ENCODE measurements at places on chromosomes 5 and 9.
A peak's percentile ranks its signal among the peaks of the same experiment; 100 is the strongest.

DNA sequence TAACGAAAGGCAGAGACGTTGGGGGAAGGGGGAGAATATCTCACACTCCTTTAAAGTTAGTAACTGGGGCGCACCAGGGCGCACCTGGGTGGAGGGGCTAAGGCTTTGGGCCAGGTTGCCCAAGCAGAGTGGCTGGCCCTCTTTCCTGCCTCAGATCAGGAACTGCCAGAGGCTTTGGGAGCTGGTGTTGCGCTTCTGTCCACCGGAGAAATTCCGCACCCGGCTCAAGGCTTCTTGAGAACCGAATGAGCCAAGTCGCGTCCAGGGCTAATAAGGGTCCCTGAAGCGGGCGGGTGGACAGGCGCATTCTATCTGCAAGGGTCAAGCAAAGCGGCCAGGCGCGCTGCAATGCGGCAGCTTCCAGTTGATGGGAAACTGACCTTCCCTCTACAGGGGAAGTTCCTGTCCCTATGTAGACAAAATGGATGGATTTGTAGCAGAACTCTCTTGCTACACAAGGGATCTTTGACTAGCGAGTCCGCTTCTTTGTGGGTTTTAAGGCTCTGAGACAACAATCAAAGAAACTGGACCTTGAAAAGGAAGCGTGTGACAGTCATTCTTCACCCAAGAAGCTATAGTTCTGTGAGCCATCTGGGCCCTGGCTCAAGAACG, 5.5 kb downstream of the PAX5 start:
- DNase-seq = no peak

DNA sequence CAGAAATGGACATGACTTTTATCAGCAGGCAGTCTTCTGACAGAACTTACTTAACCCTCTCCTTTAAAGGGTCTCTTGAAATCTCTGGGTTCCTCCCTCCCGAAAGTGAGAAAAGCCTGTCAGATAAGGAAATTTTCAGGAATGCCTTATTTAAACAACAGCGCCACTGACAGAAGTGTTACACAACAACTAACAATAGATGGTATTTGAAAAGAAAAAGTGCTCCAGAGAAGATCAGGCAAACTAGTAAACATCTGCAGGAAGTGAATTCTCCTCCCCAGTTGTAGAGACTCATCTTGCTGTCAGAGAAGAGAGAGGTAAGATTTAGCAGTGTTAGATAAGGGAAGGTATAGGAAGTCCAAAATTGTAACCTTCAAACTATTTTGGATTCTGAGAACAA, 107.2 kb upstream of the NFIL3 start:
- no peak for DNase-seq

DNA sequence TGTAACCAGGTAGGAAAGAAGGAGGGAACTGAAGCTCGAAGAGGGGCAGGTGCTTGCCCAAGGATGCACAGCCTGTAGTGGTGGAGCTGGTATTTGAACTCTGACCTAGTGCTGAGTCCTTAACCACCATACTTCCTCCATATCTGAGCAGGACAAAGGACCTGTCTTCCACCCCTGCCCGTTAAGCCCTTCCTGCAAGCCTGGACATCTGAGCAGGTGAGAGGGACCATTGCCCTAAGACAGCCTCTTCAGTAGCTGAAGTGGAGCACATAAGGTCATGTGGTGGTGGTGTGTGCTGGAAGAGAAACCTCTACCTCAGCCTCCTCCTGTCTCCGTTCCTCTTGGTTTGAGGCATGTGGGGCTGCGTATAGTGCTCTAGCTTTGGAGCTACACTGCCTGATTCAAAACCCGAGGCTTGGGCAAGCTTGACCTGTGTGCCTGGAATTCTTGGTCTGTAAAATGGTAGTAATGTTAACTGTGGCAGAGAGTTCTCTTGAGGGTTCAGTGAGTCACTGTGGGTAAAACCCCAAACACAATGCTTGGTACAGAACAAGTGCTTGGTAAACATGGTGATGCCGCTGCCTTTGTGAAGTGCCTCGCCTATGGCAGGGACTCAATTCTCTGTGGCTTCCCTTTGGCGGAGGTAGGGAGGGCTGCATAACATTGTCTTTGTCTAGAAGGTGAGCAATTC, 7.4 kb downstream of the GALNT10 start:
- peak; percentile 12 for DNase-seq

DNA sequence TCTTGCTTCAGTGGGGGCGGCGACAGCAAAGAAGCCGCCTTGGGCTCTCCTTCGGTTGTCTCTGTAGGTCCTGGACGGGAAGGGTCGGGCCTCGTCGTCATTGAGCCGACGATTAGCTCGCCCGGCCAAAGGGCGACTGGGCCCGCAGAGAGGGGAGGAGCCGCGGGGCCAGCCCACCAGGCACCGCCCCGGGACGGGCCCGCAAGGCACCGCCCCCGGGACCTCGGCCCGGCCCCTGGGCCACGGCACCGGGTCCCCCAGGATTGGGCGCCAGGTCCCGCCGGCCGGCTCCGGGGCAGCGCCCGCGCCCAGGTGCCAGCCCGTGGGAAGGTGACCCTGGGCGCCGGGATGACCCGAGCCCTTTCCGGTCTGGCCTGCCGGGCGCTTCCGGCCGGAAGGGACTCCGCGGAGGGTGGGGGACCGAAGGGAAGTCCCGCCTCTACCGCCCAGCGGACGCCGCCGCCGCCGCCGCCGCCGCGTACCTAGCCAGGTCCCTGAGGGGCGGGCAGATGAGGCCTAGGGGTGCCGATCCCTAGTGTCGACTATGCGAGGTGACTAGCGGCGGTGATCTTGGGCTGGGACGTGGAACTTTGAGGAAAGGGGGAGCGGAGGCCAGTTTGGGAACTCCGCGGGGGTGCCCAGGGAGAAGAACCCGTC, at the start of the genes GBA2 and RGP1:
TSS of gene GBA2 (minus strand) at position 371 of the 657 bp plus-strand sequence. CDS start 524 bp downstream, outside the sequence.
TSS of gene RGP1 (plus strand) at position 430 of the 657 bp plus-strand sequence. CDS start 469 bp downstream, outside the sequence.
- peak; percentile 53 for DNase-seq

GRCh38 chr9:100298378-100298777, 54.4 kb downstream of the TEX10 start:
- DNase-seq = no peak

DNA sequence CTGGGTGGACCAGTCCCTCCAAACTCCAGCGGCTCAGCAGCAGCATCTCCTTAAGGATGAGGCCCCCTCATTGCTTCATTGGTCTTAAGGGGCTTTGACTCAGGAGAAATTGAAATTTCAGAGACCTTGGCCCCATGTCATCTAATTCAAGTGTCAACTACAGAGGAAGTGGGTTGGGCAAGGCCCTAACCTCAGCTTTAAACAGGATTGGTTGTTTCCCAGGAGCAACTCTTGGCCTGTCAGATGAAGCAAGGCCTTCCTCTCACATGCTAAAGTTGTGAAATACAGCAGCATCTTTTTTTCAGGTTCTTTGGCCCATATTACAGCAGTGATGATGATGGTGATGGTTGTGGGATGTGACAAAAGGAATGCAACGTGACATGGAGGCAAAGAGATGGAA, 348.3 kb downstream of the ICE1 start:
- no peak for DNase-seq

DNA sequence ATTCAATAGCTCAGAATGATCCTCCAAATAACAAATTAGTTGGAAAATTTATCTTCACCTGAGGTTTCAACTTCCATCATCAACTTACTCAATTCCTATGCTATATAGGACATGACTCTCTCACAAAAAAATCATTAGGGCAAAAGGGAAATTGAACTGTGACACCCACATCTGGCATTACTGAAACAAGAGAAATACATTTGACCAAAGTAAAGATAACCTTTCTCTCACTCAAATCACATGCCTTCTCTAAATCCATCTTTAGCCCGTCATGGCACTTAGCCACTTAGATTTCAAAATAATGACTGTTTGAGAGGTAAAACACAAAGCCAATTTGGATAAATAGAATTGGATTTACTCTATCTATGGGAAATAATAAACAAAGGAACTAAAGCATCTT, 126.4 kb downstream of the ADAMTS6 start:
- DNase-seq = no peak

DNA sequence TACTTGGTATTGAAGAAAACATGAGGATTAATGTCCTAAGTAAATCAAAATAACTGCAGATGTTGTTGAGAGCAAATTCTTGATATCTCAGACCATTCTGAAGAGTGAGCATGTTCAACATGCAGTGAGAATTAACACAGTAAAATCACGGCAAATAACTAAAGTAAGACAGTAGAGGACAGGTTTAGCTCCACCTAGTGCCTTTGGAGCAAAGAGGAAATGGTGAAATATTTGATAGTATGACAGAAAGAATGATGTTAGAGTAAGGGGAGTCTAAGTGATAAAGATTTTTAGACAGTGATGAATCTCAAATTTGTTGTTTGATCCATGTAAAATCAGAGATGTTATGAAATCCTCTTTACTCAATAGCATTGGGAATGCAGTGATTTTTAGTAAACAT, 424.2 kb downstream of the TMEM161B start:
- DNase-seq = no peak

DNA sequence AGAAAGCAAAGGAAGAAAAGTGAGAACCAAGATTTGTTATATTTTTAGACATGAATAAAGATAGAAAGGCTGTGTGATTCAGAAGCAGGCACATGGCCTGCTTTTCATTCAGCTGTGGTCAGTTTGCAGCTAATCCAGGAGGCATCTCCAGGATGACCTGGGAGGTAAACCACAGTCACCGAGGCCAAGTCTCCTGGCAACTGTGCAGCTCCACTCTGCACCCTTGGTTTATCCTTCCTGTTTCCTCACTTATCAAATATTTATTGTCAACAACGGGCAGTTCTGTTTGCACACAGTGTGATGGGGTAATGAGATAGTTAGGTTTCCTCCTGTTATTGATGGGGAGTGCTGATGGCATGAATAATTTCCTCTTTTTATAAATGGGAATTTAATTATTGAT, 243.0 kb downstream of the PSAT1 start:
- no peak for DNase-seq
